ENCODE measurements at places on chromosomes 1 and 21. TPM values are rescaled to one million over a fixed set of nuclear protein-coding genes. Genes with fewer than 3 reads are reported as not detected.

SPATA46 gene
- polyA plus RNA-seq, result not detected

MAP1LC3C gene
- polyA plus RNA-seq, result not detected

PARK7 gene
- 396 TPM for polyA plus RNA-seq

PRR9 gene
- not detected for polyA plus RNA-seq

LRRN2 gene
- not detected for polyA plus RNA-seq

LCE1E gene
- polyA plus RNA-seq, result not detected

ATP1A2 gene
- not detected for polyA plus RNA-seq

AXDND1 gene
- polyA plus RNA-seq, result not detected

MKNK1 gene
- polyA plus RNA-seq, result 39.0 TPM

GJB4 gene
- polyA plus RNA-seq, result not detected

OR10J1 gene
- polyA plus RNA-seq, result not detected

ZBTB8B gene
- not detected for polyA plus RNA-seq

OR6K3 gene
- polyA plus RNA-seq, result not detected

BRDT gene
- polyA plus RNA-seq, result not detected

FCGR2B gene
- polyA plus RNA-seq, result 0.38 TPM

FAM167B gene
- not detected for polyA plus RNA-seq

G0S2 gene
- polyA plus RNA-seq, result not detected

CD160 gene
- polyA plus RNA-seq, result 31.6 TPM

LRRC71 gene
- not detected for polyA plus RNA-seq

VTCN1 gene
- polyA plus RNA-seq, result not detected

UBE2U gene
- not detected for polyA plus RNA-seq

ODR4 gene
- polyA plus RNA-seq, result 9.9 TPM

TRIM58 gene
- 0.08 TPM for polyA plus RNA-seq

FRRS1 gene
- not detected for polyA plus RNA-seq

FCRL3 gene
- 86.8 TPM for polyA plus RNA-seq

PCAT6 gene
- 0.56 TPM for polyA plus RNA-seq

DDAH1 gene
- not detected for polyA plus RNA-seq

CD1B gene
- not detected for polyA plus RNA-seq

LCE1F gene
- not detected for polyA plus RNA-seq

ANKRD65 gene
- polyA plus RNA-seq, result not detected

ST6GALNAC5 gene
- polyA plus RNA-seq, result not detected

COL9A2 gene
- polyA plus RNA-seq, result 0.68 TPM

ERMAP gene
- polyA plus RNA-seq, result 3.1 TPM

PYGO2 gene
- polyA plus RNA-seq, result 42.6 TPM

AADACL4 gene
- not detected for polyA plus RNA-seq

RPL5 gene
- polyA plus RNA-seq, result 2,256 TPM

PAQR6 gene
- 0.53 TPM for polyA plus RNA-seq

PHC2 gene
- 34.2 TPM for polyA plus RNA-seq

ADAMTS1 gene
- 0.87 TPM for polyA plus RNA-seq

TNFSF18 gene
- not detected for polyA plus RNA-seq

GSTM3 gene
- polyA plus RNA-seq, result 23.1 TPM

SLAMF1 gene
- polyA plus RNA-seq, result 48.5 TPM

CLCA4 gene
- polyA plus RNA-seq, result not detected

GUCA2A gene
- polyA plus RNA-seq, result not detected

FCRL5 gene
- polyA plus RNA-seq, result not detected

TFF3 gene
- polyA plus RNA-seq, result not detected

PRAMEF14 gene
- not detected for polyA plus RNA-seq

AMY1C gene
- polyA plus RNA-seq, result not detected

KRTAP10-10 gene
- not detected for polyA plus RNA-seq

PROX1 gene
- polyA plus RNA-seq, result not detected

CDA gene
- not detected for polyA plus RNA-seq

VAV3 gene
- polyA plus RNA-seq, result 13.7 TPM

OLFML2B gene
- not detected for polyA plus RNA-seq

HUNK gene
- 0.06 TPM for polyA plus RNA-seq

ACKR1 gene
- not detected for polyA plus RNA-seq

PTPRC gene
- 1,381 TPM for polyA plus RNA-seq

CCDC24 gene
- 0.43 TPM for polyA plus RNA-seq

ZNF648 gene
- not detected for polyA plus RNA-seq

PLA2G5 gene
- not detected for polyA plus RNA-seq

Measured in CD8-positive, alpha-beta memory T cell (primary cell).